Panc1 (cell line): ENCODE measurements at places on chromosomes 5 and 9. TPM values are rescaled to one million over a fixed set of nuclear protein-coding genes. Genes with fewer than 3 reads are reported as not detected.

SLC25A2 gene
- 0.28 TPM for total RNA-seq

TXNDC8 gene
- total RNA-seq: not detected

SAXO1 gene
- total RNA-seq: not detected

FAM169A gene
- 23.1 TPM for total RNA-seq

IFNK gene
- total RNA-seq: not detected

DNA sequence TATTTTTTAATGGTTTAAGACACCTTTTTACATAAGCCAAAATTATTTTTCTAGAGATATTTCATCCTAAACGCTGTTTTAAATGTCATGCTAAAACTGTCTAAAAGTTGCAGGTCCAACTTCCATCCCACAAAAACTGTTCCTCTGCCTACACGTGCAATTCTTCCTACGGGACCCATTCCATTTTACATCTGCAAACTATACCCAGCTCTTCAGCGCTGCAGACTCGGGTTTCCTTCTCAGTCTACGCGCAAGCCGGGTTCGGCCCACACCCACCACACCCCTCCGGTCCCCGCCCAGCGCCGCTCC, 8.7 kb downstream of the RANBP6 start:
- DNase-seq: no peak

ALDH1A1 gene
- 0.54 TPM for total RNA-seq

ADAMTS6 gene
- 0.64 TPM for total RNA-seq

- no peak for DNase-seq
These were observed 52.7 kb upstream of the DMRT1 start for GRCh38 chr9:788777-789176.

SLC36A3 gene
- total RNA-seq: not detected

GRCh38 chr5:135397084-135397483, 1.9 kb downstream of the MACROH2A1 start:
- no peak for DNase-seq

HTR4 gene
- total RNA-seq: not detected

DNA sequence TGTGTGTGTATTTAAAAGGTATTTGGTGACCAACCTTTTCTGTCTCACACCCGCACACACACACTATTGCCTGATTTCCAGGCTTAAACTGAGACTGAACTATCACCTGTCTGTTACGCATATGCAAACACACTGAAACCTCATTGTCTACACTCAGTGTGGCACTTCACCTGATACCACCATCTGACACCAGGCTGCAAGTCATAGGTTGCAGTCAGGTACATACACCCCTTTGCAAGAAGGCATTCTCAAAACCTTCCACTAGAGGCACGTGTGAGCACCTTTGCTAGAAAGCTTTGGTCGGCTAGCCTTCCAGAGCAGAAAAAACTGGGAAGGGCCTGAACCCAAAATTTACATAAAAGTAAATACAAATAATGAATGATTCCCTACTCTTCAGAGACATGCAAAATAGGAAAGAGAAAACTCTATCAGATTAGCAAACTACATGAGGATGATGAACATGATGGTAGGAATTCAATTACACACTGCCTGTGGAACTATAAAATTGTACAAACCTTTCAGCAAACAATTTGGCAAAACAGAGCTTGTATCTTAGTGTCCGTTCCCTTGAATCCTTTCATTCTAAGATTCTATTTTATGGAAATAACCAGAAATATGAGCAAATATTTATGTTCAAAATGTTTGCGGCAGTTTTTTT, 5.9 kb upstream of the FOXD1 start:
- DNase-seq: peak; percentile 77

DNAI1 gene
- 2.2 TPM for total RNA-seq

- DNase-seq: no peak
These were observed 16.1 kb upstream of the TSSK1B start for GRCh38 chr5:113450929-113451328.

DBH gene
- not detected for total RNA-seq

GRCh38 chr5:143001764-143002351, 231.7 kb downstream of the ARHGAP26 start:
- no peak for DNase-seq

- DNase-seq: no peak
These were observed 77.6 kb downstream of the SMIM15 start for GRCh38 chr5:61084658-61085057.

GRCh38 chr5:17951392-17952169, 317.3 kb downstream of the TAF11L14 start:
- DNase-seq: no peak

IL9 gene
- not detected for total RNA-seq

- no peak for DNase-seq
These were observed 46.7 kb upstream of the CPLX2 start for GRCh38 chr5:175824676-175825075.

GRXCR2 gene
- total RNA-seq: not detected

DNA sequence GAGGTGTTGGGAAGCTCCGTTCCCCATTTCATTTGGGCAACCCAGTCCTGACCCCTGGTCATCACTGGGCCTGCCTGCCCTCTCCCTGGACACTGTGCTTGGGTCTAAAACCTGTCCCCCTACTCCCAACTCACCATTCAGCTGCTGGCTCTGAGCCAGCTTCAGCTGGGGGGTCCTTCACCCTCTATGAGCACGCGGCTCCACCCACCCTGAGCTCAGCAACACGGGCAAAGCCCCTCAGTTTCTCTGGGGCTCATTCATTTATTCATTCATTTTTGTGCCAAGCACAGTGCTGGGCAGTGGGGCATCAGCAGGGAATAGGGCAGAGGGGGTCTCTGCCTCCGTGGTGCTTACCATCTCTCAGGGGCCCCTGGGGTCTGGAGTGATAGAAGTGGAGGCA, 199.8 kb upstream of the MVB12B start:
- DNase-seq: no peak

GRCh38 chr5:62312674-62313073, 6.7 kb downstream of the KIF2A start:
- no peak for DNase-seq

DNA sequence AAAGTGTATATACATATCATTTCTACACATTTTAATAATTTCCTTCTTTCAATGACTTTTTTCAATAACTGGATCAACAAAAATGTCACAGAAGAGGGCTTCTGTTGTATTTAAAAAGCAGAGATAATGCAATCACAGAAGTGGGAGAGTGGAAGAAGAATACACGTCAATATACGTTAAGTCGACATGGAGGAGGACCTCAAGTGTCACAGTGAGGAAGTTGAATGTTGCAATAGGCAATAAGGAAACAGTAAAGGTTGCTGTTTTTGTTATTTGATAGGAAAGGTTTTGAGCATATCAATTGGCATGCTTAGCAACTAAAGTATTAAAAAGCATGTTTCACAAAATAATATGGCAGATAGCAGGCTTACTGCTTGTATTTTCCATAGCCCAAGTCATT, 184.0 kb upstream of the NR4A3 start:
- DNase-seq: no peak

GRCh38 chr5:6766604-6767093, 53.4 kb downstream of the TENT4A start:
- DNase-seq: peak; percentile 68

DNA sequence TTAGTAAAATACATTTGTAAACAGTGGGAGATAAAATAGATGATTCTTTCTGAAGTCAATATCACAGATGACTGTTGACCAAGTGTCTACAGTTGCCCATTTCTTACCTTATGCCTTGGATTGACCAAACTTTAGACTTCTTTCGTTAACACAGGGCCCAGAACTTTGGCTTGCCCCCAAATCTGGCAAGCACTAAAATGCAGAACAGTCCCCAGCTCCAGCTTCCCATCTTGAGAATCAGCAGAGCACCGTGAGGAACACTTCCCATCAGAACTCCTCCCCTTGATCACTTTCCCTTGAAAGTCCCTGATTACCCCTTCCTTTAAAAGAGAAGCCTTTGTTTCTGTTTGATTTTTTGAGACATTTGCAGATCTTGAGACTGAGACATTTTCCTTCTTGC, 1039.9 kb downstream of the TLE1 start:
- DNase-seq: no peak

GRCh38 chr9:4119778-4120554, 179.9 kb downstream of the GLIS3 start:
- DNase-seq: no peak

DNA sequence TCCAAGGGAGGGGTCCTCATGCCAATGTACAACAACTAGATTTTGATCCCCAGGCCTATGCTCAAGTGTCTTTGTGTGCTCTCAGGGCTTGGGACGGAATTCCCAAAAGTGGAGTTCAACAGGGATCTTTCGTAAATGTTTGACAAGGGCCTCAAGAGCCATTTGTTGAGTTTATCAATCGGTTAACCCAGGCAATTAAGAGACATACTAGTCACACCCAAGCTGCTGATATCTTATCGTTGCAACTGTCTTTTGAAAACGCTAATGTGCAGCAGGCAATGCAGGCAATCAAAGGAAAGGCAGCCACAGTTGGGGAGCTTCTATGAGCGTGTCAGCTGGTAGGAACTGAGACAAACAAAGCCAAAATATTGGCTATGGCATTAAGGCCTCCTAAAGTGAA, 161.2 kb downstream of the CPLANE1 start:
- DNase-seq: no peak

PRRT1B gene
- total RNA-seq: 1.1 TPM

DNA sequence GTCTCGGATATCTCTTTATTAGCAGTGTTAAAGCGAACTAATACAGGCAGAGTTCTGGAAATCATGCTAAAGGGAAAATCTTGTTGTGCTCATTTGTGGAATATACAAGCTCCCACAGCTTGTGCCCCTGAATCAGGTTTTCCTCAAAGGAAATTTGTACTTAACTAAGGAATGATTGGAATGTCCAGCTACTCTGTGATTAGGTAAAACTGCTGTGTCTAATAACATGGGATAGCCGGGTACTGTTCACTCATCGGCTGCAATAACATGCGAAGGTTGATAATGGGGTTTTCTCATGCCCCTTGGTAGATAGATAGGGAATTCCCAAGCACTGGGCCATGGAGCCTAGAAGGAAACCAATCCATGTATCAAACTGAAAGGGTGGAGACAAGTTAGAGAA, 306.7 kb downstream of the NR2F1-AS1 start:
- DNase-seq: no peak

- DNase-seq: no peak
These were observed 49.5 kb downstream of the PTGS1 start for GRCh38 chr9:122420315-122420714.

DNA sequence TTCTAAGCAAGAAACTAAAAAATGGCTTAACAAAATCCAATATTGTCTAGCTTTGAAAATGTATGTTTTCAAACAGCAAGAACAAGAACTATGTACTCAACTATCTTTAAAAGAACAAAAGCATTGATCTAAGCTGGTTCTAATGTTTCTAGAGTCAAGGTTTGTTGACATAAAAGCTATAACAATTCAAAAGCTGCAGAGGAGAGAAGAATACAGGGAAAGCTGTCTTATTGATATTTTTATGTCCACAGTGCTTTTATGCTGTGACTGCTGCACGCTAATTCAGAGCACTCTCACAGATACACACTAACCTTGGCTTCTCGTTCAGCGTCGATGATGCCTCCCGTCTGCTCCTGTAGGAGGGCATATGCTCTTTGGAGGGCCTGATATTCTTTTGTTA, 129.5 kb upstream of the DPYSL3 start:
- DNase-seq: no peak

DNA sequence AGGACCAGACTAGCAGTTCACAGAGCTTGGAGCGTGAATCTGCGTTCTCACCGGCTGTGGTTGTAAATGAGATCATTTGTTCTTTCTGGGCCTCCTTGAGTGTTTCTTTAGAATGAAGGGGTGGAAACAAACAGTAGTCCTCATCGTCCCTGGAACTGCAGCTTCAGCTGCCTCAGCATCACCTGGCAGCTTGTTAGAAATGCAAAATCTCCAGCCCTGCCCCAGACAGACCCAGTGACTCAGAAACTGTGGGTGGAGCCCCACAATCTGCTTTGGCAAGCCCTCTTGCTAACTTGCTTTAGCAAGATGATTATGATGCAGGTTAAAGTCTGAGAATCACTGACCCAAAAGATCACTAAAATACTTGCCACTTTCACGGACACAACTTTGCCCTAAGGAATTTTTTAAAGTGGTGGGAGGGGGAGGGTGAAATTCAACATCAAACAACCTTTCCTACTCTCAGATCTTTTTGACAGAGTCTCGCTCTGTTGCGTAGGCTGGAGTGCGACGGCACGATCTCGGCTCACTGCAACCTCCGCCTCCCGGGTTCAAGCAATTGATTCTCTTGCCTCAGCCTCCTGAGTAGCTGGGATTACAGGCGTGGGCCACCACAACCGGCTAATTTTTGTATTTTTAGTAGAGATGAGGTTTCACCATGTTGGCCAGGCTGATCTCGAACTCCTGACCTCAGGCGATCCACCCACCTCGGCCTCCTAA, 86.0 kb downstream of the BRINP1 start:
- no peak for DNase-seq

GRCh38 chr9:38249587-38250210, 142.8 kb upstream of the ALDH1B1 start:
- DNase-seq: no peak

DNA sequence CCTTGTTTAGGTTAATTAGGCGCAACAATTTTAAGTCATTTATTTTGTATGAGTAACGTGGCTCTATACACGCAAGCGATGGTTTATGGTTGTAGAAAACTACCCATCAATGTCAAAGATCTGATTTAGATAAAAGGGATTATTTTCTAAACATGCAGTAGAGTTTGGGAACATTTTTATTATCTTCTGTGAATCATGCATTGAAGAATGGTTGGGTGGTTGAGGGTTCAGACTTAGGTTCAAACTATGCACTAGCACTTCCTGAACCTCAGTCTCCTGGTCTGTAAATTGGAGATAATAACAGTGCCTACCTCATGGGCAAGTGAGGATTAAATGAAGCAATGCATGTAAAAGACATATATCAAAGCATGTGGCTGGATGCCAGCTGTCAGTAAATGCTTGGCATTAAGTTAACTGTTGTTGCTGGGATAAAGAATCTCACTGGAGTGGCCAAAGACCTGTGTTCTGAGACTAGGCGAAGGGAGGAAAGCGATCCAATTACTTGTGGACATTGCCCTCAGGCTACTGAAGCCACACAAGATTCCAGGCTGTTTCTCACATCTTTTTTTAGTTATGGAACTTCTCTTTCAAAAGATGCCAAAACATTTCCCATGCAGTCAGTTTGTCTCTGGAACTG, 1.1 kb upstream of the OTULINL start:
- DNase-seq: no peak

DNA sequence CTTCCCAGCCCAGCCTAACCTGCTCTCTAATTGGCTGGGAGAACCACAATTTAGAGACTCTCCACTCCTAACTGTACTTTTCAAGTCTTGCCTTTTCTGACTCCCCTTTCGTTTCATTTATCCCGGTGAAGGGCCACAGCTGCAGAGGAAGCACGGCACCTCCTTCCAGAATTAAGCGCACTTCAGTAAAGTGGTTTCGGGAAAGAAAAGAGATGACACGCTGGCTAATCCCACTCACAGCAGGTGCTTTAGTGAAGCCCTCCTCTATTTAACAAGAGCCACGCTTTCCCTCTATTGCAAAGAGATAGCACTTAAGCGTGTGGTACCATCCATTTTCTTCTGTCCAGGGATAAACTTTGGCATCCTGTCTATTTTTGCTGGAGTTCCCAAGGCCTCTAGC, 4.8 kb downstream of the DNAH5 start:
- DNase-seq: no peak
